MV-4-11 (cell line): ENCODE measurements at places on chromosomes 4 and X.

DNA sequence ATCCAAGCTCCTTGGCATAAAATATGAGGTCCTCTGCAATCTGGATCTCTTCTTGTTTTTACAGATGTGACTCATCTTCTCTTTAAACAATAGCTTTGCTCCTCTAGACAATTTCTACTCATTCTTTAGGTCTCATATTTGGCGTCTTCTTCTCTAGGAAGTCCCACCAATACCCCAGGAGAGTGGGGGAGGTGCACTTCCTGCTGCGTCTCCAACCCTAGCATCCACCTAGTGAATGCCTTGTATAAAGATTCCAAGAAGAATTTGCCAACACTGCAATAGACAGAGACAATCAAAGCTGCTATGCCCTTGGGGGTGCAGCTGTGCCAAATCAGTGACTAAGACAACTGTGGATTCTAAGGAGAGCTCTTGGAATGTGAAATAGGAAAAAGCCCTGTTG lies 45.7 kb upstream of the SLC10A7 start:
- no peak for DNase-seq

DNA sequence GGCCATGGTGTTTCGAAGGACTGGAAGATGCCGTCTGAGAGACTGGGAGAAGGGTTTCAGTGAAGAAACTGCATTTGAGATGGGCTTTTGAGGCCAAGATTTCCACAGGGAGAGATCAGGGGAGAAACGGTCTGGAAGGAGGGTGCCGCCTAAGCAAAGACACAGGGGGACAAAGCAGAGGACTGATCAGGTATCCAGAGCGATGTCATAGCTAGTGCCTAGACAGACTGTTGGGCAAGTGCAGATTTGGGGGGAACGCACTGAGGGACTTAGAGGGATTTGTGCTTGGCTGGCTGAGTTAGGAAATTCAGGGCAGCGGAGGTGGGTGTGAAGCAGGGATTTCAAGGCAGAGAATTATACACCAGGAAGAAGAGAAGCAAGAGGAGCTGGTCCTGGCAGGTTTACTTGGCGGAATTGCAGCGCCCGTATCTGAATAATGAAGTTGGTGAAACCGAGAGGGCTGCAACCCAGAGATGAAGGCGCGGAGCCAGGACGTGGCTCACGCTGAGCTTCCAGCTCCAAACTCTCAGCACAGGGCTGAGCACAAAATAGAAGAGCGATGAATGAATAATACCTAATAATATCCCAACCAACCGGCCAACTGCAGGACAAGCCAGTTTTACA lies 106.9 kb downstream of the MAML3 start:
- no peak for DNase-seq

DNA sequence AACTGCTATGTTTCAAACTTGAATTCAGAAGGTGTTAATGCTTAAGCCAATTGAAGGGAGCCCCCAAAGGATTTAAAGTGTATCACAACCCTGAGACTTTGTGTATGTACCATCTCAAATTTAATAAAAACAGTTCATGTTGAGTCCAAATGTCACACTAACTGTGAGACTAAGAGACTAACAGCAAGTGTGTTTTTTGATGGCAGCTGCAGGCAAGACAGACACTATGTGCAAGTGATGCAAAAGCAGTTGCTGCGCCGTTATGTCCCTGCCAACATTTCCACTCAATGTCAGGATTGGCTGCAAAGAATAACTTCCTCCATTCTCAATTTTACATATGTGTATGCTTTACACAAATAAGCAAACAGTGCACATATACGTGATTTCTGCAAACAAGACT lies 594.6 kb downstream of the IL15 start:
- no peak for DNase-seq

- no peak for DNase-seq
These were observed 51.5 kb downstream of the SLC9A7 start for GRCh38 chrX:46707274-46707965.

GRCh38 chrX:1536712-1537030 lies 314 bp downstream of the P2RY8 start:
- no peak for DNase-seq
